ENCODE measurements at places on chromosomes 2 and 18. TPM values are rescaled to one million over a fixed set of nuclear protein-coding genes. Genes with fewer than 3 reads are reported as not detected.

ALLC gene
- not detected for total RNA-seq

OSR1 gene
- total RNA-seq: 0.81 TPM

MBD5 gene
- total RNA-seq: 19.6 TPM

NYAP2 gene
- not detected for total RNA-seq

GRHL1 gene
- 1.1 TPM for total RNA-seq

POTEI gene
- not detected for total RNA-seq

NT5DC4 gene
- total RNA-seq: not detected

SALL3 gene
- total RNA-seq: 0.49 TPM

NEU2 gene
- total RNA-seq: not detected

C2orf81 gene
- 2.4 TPM for total RNA-seq

UPP2 gene
- total RNA-seq: not detected

WDR43 gene
- 27.1 TPM for total RNA-seq

All from mesangial cell (primary cell).